ENCODE measurements at places on chromosomes 1 and 21. TPM values are rescaled to one million over a fixed set of nuclear protein-coding genes. Genes with fewer than 3 reads are reported as not detected.

Gene FCRLB
- total RNA-seq = 14.5 TPM

Gene HYI
- 28.5 TPM for total RNA-seq

Gene HTR6
- not detected for total RNA-seq

Gene F3
- 93.7 TPM for total RNA-seq

Gene GGPS1
- total RNA-seq = 46.8 TPM

Gene KRTAP7-1
- not detected for total RNA-seq

Gene PRAMEF5
- total RNA-seq = not detected

- H3K27me3 ChIP-seq = no peaks in the 10 kb centered on the region
- H3K4me3 ChIP-seq = no peak overlapping the region
- H3K4me1 ChIP-seq = peaks cover 2% of the 10 kb centered on the region
- H3K27ac ChIP-seq = no peak overlapping the region
- no peaks in the 10 kb centered on the region for H3K36me3 ChIP-seq
Observed at GRCh38 chr1:119332622-119333021, 36.0 kb upstream of the HAO2 start.

DNA sequence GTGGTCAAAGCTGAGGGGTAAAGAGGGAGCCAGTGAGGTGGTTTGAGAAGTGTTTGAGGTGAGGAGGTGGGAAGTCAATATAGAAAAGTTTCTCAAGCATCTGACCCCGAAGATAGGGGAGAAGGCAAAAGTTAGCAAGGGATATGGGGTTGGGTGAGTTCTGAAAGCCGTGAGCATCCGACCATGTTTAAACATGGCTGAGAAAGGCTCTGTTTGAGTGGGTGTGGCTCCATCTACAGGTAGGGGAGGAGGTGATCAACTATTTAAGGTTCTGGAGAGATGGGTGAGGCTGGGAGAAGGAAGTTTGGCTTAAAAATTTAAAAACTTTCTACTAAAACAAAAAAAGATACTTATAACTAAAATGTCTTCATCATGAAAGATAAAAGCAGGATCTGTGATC, 273.8 kb downstream of the KCNJ6 start:
- DNase-seq = no peak
- H3K27me3 ChIP-seq = peaks cover 9% of the 10 kb centered on the region
- H3K4me3 ChIP-seq = no peak overlapping the region
- H3K36me3 ChIP-seq = no peaks in the 10 kb centered on the region
- H3K27ac ChIP-seq = no peak overlapping the region

GRCh38 chr1:90836345-90836679, 119.2 kb upstream of the BARHL2 start:
- no peak overlapping the region for H3K27ac ChIP-seq
- H3K27me3 ChIP-seq = peaks cover 59% of the 10 kb centered on the region
- no peaks in the 10 kb centered on the region for H3K36me3 ChIP-seq
- H3K4me1 ChIP-seq = no peaks in the 10 kb centered on the region
- H3K4me3 ChIP-seq = peak overlapping the region; percentile 50

GRCh38 chr21:39238275-39238674, 55.0 kb upstream of the PSMG1 start:
- no peak overlapping the region for H3K27ac ChIP-seq
- no peaks in the 10 kb centered on the region for H3K4me1 ChIP-seq
- peaks cover 32% of the 10 kb centered on the region for H3K36me3 ChIP-seq
- H3K4me3 ChIP-seq = no peak overlapping the region
- DNase-seq = peak; percentile 3

DNA sequence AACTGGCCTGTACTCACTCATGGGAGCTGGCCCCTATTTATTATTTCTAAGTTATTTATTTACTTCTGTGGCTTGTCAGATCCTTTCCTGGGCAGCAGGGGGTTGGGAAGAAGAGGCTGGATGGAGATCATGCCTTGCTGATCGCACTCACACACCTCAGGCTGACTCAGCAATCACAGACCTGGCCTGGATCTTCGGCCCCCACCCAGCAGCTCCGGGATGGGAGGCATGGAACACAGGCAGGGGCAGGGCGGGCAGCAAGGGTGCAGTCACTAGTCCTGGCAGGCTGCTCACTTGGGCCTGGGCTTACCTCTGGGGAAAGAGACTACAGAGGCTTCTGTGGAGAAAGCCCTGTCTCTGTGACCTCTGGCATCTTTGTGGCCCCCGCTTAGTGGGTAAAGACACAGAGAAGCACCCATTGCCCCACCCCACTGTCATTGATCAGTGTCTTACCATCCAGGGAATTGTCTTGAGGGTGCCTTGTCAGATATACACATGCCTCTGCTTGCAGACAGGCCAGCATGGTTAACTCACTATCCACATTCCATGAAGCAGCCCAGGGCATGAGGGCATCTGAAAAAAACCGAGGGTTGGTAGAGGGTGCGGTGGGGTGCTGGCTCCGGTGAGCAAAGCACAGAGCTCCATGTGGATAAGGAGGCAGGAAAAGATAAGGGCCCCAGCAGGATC, 3.7 kb downstream of the ARTN start:
- H3K27me3 ChIP-seq = no peaks in the 10 kb centered on the region
- no peak overlapping the region for H3K27ac ChIP-seq
- H3K36me3 ChIP-seq = no peaks in the 10 kb centered on the region
- peaks cover 12% of the 10 kb centered on the region for H3K4me1 ChIP-seq
- no peak overlapping the region for H3K4me3 ChIP-seq

DNA sequence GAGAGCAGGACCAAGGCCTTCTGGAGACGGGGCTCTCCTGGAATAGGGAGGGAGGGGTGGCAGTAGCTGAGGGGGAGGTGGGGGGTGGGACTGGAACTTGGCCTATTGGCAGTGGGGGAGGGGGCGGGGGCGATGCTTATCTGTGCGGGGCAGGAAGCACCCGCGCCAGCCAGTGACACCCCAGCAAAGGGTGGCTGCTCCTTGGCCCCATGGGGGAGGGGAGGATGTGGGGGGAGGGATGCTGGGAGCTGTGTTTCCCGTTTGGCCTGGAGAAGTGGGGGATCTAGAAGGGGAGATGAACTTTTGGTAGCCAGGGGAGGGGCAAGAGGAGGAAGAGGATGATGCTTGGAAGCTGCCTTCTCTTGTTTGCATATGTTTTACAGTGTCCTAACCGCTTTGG, 11.0 kb downstream of the ZBTB7B start:
- H3K4me1 ChIP-seq = peaks cover 11% of the 10 kb centered on the region
- no peak overlapping the region for H3K4me3 ChIP-seq
- no peaks in the 10 kb centered on the region for H3K27me3 ChIP-seq
- no peaks in the 10 kb centered on the region for H3K36me3 ChIP-seq

DNA sequence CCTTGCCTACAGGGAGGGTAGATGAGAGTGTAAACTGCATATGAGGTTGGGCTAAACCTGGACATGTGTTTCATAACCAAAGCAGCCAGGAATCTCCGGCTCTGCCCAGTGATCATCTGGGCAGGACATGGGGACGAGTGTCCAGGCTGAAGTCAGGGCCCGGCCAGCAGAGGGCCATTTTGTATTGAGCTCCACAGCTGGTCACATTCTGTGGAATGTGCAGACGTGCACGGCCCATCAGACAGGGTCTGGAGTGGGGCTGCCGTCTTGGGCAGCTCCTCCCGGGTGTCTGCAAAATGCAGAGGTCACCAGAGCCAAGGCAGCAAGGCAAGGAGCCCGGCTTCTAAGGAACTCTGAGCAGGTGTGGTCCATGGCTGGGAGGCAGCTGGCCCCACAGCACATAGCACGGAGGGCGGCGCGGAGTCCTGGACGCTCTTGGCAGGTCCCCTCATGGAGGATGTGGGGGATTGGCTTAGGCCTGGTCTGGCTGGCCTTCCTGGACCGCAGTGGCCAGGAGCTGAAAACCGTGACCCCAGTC, 6.2 kb downstream of the LRRC3 start:
- no peaks in the 10 kb centered on the region for H3K36me3 ChIP-seq
- H3K4me3 ChIP-seq = no peak overlapping the region
- DNase-seq = no peak
- no peaks in the 10 kb centered on the region for H3K4me1 ChIP-seq
- no peaks in the 10 kb centered on the region for H3K27me3 ChIP-seq

DNA sequence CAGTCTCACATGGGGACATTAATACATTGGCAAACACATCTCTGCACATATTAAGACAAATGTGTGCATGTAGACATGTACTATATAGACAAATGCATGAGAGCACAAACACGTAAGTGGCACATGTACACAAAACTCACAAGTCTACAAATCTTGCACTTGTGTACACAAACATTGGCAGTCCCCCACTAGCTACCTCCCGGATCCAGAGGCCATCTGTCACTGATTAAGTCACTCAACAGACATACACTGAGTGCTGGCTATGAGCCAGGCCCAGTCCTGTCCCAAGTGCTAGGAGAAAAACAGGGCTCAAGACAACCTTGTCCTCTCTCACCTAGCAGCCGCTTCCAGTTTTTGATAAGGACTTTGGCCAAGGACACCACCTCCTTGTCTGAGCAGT, 7.0 kb downstream of the TCEA3 start:
- H3K4me1 ChIP-seq = peaks cover 14% of the 10 kb centered on the region
- H3K27me3 ChIP-seq = no peaks in the 10 kb centered on the region
- peak; percentile 31 for DNase-seq
- H3K36me3 ChIP-seq = no peaks in the 10 kb centered on the region
- H3K4me3 ChIP-seq = no peak overlapping the region

- no peak overlapping the region for H3K27ac ChIP-seq
- no peak for DNase-seq
- no peak overlapping the region for H3K4me3 ChIP-seq
- H3K4me1 ChIP-seq = no peaks in the 10 kb centered on the region
- no peaks in the 10 kb centered on the region for H3K27me3 ChIP-seq
Observed at GRCh38 chr1:232578651-232579195, 51.2 kb downstream of the SIPA1L2 start.

DNA sequence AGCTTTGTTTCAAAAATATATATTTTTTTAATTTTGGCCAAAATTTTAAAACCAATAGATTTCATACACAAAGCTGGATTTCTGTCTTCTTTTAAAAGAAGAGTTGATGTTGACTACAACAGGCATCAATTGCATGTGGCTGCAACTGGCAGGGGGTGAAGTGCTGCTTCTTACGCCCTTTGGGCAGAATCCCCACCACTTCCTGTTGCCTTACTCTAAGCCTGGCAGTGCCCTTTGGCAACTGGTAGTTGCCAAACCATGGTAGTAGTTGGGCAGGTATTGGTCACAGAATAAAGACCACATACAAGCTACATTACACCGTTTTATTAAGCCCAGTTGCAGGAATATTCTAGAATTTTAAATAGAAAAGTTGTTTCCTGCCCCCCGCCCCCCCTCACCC, 17.0 kb downstream of the LAMC2 start:
- no peaks in the 10 kb centered on the region for H3K27me3 ChIP-seq
- no peak overlapping the region for H3K27ac ChIP-seq
- H3K4me1 ChIP-seq = peaks cover 15% of the 10 kb centered on the region
- no peaks in the 10 kb centered on the region for H3K36me3 ChIP-seq

GRCh38 chr1:80248886-80249285, 1242.4 kb upstream of the ADGRL4 start:
- no peak overlapping the region for H3K4me3 ChIP-seq
- peak; percentile 3 for DNase-seq
- no peak overlapping the region for H3K27ac ChIP-seq
- H3K4me1 ChIP-seq = no peaks in the 10 kb centered on the region
- H3K36me3 ChIP-seq = no peaks in the 10 kb centered on the region

DNA sequence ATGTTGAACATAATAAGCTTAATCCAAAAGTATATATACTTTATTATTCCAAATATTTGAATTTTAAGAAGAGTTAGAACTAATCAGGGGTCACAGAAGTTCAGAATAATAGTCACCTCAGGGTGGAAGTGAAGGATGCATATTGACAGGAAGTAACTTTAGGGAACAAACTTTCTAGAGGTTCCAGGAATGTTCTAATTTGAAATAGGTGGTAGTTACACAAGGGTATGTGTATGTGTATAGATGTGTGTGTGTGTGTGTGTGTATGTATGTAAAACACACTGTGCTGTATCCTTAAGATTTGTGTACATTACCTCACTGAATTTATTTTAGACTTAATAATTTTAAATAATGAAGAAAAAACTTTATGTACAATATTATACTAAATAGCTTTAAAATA, 110.4 kb downstream of the ACBD6 start:
- no peak overlapping the region for H3K4me3 ChIP-seq
- no peak for DNase-seq
- no peaks in the 10 kb centered on the region for H3K27me3 ChIP-seq
- H3K4me1 ChIP-seq = no peaks in the 10 kb centered on the region
- peaks cover 4% of the 10 kb centered on the region for H3K36me3 ChIP-seq

- DNase-seq = peak; percentile 15
- no peaks in the 10 kb centered on the region for H3K27me3 ChIP-seq
- H3K4me3 ChIP-seq = no peak overlapping the region
- H3K4me1 ChIP-seq = no peaks in the 10 kb centered on the region
- H3K27ac ChIP-seq = no peak overlapping the region
Observed at GRCh38 chr1:28934676-28935075, 20.3 kb downstream of the EPB41 start.

DNA sequence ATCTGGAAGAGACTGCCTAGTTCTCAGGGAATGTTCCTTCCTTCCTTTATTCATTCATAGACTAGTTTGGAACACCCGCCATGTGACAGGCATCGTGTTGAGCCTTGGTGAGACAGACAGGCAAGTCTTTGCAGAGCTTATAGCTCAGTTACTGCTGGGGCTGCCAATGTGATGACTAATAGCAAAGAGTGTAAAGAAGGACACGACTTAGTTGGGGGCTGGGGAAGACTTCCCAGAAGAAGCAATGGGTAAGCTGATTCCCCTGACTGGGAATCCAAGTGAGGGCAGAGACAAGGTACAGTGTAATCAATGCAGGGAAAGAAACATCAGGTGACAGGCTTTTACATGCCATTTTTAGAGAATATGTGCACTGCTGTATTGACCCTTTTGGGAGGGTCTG, 51.2 kb downstream of the TENT5C start:
- peak; percentile 82 for DNase-seq
- H3K36me3 ChIP-seq = no peaks in the 10 kb centered on the region
- no peak overlapping the region for H3K4me3 ChIP-seq
- no peaks in the 10 kb centered on the region for H3K27me3 ChIP-seq
- H3K4me1 ChIP-seq = no peaks in the 10 kb centered on the region

GRCh38 chr1:209755256-209755655, 597 bp upstream of the TRAF3IP3 start:
- H3K36me3 ChIP-seq = no peaks in the 10 kb centered on the region
- no peak overlapping the region for H3K4me3 ChIP-seq
- no peak overlapping the region for H3K27ac ChIP-seq
- H3K27me3 ChIP-seq = no peaks in the 10 kb centered on the region
- no peaks in the 10 kb centered on the region for H3K4me1 ChIP-seq

DNA sequence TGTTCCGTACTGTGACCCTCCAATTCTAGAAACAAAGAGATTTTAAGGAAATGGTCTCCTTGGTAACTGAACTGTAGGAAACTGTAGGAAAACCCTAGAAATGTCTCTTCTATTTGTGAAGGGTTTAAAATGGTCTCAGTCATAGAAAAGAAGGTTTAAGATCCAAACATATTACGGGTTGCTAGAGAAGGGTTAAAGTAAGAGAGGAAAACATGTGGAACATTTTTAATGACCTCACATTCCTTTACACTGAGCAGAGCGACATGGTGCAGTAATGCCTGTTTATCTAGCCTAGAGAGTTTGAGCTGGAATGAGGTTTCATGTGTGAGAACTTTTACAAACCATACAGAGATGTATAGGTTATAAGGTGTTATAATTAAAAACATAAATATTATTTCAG, 36.9 kb upstream of the C1orf105 start:
- no peaks in the 10 kb centered on the region for H3K36me3 ChIP-seq
- H3K4me3 ChIP-seq = peak overlapping the region; percentile 44
- no peaks in the 10 kb centered on the region for H3K27me3 ChIP-seq
- peak overlapping the region; percentile 2 for H3K27ac ChIP-seq
